ENCODE measurements at places on chromosomes 12 and 14.

DNA sequence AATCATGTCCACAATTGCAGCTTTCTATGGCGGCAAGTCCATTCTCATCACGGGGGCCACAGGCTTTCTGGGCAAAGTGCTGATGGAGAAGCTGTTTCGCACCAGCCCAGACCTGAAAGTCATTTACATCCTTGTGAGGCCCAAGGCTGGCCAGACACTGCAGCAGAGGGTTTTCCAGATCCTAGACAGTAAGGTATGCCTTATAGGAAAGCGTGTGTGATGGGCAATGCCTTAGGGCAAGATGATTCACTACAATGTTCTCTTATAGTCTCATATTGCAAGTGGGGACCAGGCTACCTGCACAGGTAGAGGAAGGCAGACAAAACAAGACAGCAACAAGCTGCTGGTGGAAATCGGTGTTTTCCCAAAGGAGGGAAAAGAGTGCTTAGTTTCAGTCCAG lies 110.5 kb downstream of the ERGIC2 start:
- DNase-seq = no peak

- no peak for DNase-seq
These were observed 120.8 kb downstream of the KCNK10 start for GRCh38 chr14:88202286-88202685.

DNA sequence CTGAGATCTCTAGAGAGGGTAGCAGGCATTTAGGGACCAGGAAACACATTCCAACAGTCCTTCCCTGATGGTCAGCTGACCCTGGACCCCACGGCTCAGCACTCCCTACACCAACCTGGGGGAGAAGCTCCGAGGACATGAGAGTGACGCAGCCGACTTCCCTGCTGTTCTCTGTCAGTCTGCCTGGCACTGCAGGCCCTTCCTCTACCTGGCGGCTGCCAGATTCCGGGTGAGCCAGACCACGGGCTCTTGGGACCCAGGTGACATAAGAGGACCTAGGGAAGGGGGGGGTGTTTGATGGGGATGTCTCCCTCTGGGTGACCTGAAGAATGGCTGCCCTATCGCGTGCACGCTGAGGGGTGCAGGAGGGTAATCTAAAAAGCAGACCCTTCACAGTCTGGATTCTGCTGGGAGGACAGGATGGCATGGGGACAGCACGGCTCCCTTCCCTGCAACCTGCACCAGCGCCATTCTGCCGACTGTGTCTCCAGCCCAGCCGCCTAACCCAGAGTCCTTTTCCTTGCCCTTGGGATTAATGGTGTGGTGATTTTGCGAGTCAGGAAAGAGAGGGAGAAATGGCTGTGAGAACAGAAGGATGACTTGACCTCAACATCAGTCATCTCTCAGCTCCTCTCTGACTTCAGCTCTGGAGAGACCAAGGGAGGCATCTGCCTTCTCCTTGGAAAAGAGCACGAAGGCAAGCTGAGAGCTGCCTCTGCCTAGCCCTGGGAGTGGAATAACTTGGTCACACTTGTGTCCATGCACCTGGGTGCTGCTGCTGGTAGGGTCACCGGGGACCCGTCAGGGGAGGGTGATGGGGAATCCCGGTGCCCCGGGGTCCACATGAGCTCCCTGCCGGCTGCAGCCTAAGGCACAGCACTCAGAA lies 158.5 kb downstream of the CALM1 start:
- DNase-seq = no peak

DNA sequence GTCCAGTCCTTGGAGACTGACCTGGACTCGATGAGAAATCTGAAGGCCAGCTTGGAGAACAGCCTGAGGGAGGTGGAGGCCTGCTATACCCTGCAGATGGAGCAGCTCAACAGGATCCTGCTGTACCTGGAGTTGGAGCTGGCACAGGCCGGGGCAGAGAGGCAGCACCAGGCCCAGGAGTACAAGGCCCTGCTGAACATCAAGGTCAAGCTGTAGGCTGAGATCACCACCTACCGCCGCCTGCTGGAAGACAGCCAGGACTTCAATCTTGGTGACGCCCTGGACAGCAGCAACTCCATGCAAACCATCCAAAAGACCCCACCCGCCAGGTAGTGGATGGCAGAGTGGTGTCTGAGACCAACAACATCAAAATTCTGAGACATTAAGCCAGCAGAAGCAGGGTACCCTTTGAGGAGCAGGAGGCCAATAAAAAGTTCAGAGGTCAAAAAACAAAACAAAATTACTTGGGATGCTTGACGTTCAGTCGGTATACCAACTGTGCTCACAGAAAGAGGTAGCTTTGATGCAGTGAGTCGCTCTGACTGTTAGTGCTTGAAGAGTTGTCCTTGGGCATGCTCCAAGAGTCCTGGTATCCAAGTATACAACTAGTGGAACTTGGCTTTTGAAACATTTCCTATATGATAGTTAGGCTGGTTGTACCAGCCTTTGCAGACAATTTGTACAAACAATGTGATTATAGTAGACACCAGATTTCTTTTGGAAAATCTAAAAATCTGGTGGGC lies 4.8 kb downstream of the MED6 start:
- DNase-seq = no peak

DNA sequence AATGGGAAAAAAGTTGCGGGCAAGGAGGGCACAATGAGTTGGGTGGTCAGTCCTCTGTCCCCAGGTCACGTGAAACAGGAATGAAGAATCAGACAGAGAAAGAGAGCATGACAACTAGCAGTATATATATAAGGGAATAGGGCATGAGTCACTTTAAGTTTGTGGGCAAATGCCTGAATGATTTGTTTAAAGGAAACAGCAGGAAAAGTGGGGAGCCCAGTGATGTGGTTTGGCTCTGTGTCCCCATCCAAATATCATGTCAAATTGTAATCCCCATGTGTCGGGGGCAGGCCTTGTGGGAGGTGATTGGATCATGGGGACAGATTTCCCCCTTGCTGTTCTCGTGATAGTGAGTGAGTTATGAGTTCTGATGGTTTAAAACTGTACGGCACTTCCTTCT lies 195.3 kb upstream of the IGF1 start:
- no peak for DNase-seq

- DNase-seq = no peak
These were observed 2.1 kb downstream of the CHST11 start for GRCh38 chr12:104458694-104459367.

GRCh38 chr14:50607761-50608160 lies 47.8 kb downstream of the ATL1 start:
- DNase-seq = no peak

All from iPS DF 19.7 (cell line).